ENCODE measurements at places on chromosomes 13 and 19. TPM values are rescaled to one million over a fixed set of nuclear protein-coding genes. Genes with fewer than 3 reads are reported as not detected.

The FAM83E gene
- total RNA-seq, result 0.38 TPM

The SUGP1 gene
- total RNA-seq, result 25.4 TPM

The CGB3 gene
- total RNA-seq, result not detected

The DCLK1 gene
- total RNA-seq, result 4.9 TPM

The NCR1 gene
- total RNA-seq, result not detected

The MUC16 gene
- total RNA-seq, result not detected

The RFPL4AL1 gene
- total RNA-seq, result not detected

The COX7A1 gene
- 50.9 TPM for total RNA-seq

All from smooth muscle cell of the coronary artery (primary cell).